ENCODE measurements at places on chromosomes 1 and 21.

DNA sequence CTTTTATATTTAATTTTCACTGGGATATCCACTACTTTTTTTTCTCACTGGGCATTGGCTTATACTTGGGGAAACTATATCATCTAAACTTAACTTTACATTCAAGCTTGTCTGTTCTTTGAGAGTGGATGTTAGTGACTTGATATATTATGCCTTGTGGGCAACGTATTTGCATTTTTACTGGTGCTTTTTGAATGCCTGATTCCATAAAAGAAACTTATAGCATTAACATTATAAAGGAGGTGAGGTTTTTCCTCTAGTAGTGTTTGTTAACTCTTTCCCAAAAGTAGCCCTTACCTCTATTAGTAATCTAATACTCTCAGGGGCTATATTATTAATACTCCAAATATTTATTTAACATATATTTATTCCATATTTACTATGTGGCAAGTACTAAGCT lies 416.5 kb downstream of the PLA2G4A start:
- DNase-seq: no peak

- no peak for DNase-seq
Measured at GRCh38 chr1:221532071-221532773, 209.7 kb downstream of the DUSP10 start.

DNA sequence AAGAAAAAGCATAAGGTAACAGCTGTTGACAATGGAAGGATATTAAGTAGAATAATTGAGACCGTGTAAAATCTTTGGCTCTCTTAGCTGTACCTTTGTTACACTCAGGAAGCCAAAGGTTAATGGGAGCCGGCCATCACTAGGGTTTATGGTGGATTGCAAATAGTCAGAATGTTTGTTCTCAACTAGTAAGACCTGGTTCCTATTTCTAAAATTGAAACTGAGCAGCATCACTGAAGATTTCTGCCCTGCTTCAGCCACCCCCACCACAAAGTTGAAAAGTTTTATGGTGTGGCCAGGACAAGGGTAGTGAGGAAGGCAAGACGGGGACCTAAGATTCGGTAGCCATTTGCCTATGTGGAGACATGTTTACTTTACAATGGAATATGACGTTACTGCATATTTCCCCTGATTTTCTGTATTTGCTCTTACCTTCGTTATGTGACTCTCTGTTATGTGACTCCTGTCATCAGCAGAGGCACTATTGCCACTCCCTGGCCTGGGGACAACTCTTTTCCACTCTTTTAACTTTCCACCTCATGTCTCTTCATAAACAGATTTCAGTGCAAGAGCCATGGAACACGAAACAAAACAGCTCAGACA lies 41.4 kb upstream of the KIF1B start:
- no peak for DNase-seq

- DNase-seq: no peak
Measured at GRCh38 chr1:55155522-55155921, 59.6 kb downstream of the USP24 start.

GRCh38 chr1:36097693-36098585 lies 9.2 kb downstream of the ADPRS start:
- no peak for DNase-seq

GRCh38 chr21:41112740-41113692 lies 54.9 kb upstream of the BACE2 start:
- DNase-seq: peak; percentile 88

- no peak for DNase-seq
Measured at GRCh38 chr1:82920418-82921248, 1078.3 kb downstream of the TTLL7 start.

GRCh38 chr1:162861625-162862024 lies 650 bp upstream of the CCDC190 start:
- no peak for DNase-seq

- DNase-seq: no peak
Measured at GRCh38 chr1:5811419-5811818, 180.8 kb downstream of the NPHP4 start.

DNA sequence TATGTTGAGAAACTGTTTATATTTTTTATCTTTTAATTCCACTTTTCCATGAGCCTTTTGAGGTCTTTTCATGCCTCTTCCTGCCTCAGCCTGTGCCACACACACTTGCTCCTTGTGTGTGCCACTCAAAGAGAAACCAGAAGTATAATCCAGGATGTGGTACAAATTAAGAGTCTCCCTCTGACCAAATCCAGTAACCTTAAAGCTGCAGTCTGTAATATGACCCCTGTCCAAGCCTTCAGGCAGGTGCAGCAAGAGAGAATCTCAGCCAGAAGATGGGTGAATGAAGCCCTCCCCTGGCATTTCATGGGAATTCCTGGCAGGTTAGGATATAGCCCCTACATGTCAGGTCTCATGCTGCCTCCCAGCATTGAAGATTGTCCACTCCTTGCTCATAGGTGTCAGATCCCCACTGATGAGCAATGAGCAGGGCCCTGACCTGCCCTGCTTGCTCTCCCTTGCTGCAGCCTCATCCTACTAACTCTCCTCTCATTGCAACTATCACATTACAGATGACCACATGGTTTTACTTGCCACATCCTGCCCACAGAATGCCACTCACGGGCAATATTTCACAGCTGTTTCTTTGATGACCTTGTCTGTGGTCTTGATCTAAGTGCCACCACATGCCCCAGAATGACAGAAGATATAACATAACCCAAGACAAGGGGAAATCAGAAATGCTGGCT lies 169.3 kb downstream of the SEC16B start:
- peak; percentile 45 for DNase-seq

DNA sequence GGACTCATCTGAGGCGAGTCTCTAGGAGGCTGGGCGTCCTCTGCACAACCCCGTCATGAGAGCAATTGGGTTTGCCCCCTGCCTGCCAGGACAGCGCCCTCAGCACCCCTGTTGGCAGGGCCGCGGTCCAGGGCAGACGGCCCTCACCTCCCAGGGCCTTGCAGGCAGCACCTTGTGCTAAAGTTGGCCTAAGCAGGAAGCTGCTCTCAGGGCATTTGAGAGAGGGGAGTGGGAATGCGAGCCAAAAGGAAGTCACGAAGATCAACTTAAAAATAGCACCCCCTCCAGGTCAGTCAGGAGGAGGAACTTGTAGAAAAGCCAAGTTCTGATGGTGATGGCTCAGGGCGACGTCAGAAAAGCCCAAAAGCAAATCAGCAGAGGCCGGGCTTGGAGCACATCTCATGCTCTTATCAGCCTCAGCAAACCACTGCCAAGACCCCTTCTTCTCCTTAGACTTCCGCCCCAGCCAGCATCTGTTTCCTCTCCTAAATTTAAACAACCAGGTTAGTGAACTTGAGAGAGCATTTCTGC lies 12.6 kb upstream of the ADORA3 start:
- no peak for DNase-seq

DNA sequence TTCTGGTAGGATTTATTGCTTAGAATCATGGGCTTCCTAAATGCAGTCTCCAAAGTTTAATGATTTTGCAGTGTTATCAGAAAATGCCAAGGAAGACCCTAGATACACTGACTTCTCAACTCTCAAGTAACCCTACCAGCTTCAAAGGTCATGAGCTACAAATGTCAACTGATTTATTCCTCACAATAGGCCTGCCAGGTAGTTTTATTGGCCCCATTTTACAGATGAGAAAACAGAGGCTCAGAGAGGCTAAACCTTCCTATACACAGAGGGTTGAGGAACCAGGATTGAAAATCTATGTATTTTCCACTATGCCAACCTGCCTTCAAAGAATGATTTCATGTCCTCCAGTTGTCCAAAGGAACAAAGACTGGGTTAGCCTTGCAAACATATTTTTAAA lies 384.4 kb upstream of the POU3F1 start:
- DNase-seq: no peak
